H9 (cell line): ENCODE measurements at places on chromosomes 7 and 10.

DNA sequence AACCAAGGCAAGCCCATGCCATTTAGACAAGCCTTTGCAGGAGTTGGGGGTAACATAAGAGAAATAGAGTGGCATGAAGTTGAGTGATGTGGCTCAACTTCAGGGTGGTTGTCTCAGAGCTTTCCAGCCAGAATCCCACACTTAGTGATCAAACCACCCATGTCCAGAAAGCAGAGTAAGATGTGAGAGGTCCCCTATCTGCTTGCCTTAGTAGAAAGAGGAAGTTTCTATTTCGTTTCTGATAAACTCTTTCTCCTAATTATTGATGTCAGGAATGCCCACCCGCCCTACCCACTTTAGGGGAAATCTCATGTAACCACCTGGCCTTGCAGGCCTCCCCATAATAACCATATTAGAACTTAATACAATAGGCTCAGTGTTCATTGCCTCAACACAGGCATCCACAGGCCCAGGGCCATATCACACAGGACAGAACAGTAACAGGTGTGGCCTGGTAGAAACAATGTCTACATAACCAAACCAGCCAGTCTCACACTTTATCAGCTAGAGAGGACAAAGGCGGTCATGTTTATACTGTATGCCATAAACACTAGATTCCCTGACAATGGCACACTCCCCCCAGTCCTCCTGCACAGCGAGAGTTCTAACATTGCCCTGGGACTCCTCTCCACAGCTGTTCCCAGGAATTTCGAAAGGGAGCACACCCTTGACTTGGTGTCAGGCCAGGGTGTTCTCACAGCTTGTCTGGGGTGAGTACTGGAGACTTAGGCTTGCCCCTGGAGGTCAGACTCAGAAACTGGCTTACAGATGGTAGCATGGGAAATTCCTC is 364.4 kb downstream of the CXCL12 start:
- no peaks in the 10 kb centered on the region for H3K27me3 ChIP-seq
- no peaks in the 10 kb centered on the region for H3K4me1 ChIP-seq
- H3K27ac ChIP-seq, result no peak overlapping the region
- no peak for DNase-seq
- no peaks in the 10 kb centered on the region; the same call in 1 of the 3 replicates for H3K36me3 ChIP-seq

DNA sequence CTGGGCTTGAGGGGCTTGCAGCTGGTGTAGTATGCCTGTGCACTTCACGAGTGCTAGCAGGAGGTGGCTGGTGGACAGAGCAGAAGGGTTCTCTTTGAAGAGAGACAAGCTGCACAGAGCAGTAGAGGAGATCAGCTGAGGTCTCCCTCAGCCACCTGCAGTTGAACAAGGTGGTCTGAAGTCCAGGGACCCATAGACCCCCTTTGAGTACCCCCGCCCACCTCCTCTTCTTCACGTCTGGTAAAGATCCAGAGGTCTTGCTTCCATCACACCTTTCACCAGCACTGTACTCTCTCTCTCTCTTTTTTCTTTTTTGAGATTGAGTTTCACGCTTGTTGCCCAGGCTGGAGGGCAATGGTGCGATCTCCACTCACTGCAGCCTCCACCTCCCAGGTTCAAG is 157.2 kb downstream of the GFRA1 start:
- H3K4me1 ChIP-seq, result no peaks in the 10 kb centered on the region
- no peak overlapping the region for H3K4me3 ChIP-seq
- DNase-seq, result peak; percentile 6
- no peak overlapping the region for H3K27ac ChIP-seq
- no peaks in the 10 kb centered on the region for H3K27me3 ChIP-seq

DNA sequence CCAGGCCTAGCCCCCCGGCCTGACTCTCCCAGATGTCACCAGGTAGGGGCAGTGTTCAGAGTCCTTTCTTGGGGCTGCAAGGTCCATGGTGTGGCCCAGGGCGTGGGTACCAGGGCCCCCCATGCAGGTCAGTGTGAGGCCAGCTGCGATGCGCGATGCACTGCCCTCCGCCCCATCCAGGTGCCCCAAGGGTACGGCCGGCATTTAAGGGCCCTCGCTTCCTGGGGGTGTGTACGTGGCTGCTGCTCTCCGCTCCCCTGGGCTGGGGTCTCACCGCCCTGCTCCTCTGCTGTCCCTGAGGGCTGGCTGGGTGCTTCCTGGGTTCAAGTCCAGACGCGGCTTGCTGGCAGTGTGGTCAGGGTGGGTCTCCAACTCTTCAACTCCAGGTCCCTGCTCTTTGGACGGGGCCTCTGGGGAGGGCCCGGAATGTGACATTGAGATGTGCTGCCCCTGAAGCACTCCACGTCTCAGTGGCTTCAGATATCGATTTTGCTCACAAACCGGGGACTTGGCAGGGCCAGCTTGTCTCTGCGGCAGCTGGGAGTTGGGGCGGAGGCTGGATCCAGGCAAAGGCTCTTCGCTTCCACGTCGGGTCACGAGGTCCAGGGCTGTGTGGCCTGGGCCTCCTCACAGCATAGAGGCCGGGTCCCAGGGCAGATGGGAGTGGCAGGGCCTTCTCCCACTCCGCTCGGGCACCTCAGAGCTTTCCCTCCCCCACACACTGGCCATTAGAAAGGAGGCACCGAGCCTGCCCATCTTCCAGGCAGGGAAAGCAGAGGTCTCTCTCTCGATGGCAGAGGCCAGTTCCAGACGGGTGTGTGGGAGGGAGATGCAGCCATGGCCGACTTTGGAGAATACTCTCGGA is 93.2 kb downstream of the UNCX start:
- no peak overlapping the region for H3K4me3 ChIP-seq
- H3K27ac ChIP-seq, result no peak overlapping the region

- DNase-seq, result no peak
- H3K27ac ChIP-seq, result no peak overlapping the region
- H3K27me3 ChIP-seq, result no peaks in the 10 kb centered on the region
- H3K4me3 ChIP-seq, result no peak overlapping the region
- peaks cover 2% of the 10 kb centered on the region; the same call in 1 of the 2 replicates for H3K4me1 ChIP-seq
- H3K36me3 ChIP-seq, result peaks cover 6% of the 10 kb centered on the region; the same call in 1 of the 2 replicates
Measured at GRCh38 chr7:35021445-35021844, 15.8 kb downstream of the DPY19L1 start.

- no peaks in the 10 kb centered on the region for H3K27me3 ChIP-seq
- no peak overlapping the region for H3K4me3 ChIP-seq
- DNase-seq, result peak; percentile 22
- peaks cover 9% of the 10 kb centered on the region; the same call in 2 of the 3 replicates for H3K36me3 ChIP-seq
Measured at GRCh38 chr7:100574362-100575205, 884 bp upstream of the SAP25 start.

DNA sequence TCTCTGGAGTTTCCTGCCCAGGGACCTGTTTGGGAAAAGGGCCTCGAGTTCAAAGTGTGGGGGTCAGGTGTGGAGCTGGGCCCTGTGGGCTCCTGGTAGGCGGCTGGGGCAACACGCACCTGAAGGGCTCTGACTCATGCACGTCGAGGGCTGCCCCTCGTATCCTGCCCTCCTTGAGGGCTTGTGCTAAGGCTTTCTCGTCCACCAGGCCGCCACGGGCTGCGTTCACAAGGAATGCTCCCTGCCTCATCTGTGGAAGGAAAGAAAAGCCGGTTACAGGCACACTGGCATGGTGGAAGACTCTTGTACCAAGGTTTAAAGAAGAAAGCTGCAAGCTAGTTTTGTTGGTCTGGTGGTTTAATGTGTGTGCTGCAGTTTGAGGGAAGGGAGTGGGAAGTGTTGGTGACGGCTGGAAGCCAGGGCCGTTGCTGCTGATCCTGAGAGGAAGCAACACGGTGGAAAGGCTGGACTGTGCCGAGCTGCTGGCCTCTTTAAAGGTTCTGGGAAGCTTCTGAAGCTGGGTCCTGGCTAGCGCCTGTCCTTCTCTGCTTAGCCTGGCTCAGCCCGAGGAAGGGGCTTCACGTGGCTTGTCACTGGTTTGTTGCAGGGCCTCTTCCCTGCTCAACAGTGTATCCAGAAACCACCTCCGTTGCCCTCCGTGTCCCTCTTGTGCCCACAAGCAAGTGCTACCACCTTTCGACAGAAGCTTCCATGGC is 52.0 kb downstream of the ZRANB1 start:
- DNase-seq, result peak; percentile 28
- H3K4me3 ChIP-seq, result no peak overlapping the region
- H3K27me3 ChIP-seq, result no peaks in the 10 kb centered on the region
- peaks cover 97% of the 10 kb centered on the region for H3K36me3 ChIP-seq
